ENCODE measurements at places on chromosomes 13 and 19.

GRCh38 chr19:5137571-5138124 lies 168.7 kb downstream of the KDM4B start:
- DNase-seq = no peak

GRCh38 chr13:108270442-108270841 lies 924 bp downstream of the TNFSF13B start:
- no peak for DNase-seq

GRCh38 chr19:56107626-56108351 lies 13.3 kb downstream of the ZNF787 start:
- no peak for DNase-seq

DNA sequence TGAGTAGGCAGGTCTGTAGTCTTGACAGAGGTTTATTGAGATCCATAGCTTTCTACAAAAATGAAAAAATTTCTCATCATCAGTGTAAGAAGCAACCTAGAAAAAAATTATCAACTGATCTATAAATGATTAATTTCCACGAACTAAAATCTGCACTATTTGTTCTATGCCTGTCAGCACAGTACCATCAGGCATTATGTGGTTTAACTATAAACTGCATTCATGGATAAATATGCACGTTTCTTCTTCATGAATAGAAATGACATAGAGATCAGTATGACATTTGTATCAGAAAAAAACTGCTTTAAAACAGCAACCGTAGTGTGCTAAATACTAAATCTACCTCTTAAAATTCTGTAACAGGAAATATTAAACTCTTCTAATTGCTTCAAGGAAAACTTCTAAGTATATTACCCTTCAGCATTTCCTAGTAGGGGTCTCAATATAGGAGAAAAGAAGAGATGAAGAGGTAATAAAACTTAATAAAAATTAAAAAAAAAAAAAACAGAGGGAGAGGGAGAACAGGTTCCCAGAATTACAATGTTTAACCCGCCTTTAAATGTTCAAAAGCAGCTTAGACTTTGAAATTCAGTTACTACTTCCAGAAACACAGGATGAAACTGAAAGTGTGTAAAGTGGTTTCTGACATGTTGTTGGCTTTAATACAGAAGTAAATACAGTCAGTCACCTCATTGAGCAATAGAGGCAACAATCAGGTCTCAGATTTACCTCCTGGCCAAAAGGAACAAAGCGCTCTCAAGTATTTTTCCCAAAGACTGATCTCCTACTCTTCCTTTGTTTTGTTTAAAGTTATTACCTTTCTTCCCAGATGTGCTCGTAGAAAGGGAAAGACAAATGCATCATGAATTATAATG lies 144.4 kb downstream of the DIAPH3 start:
- no peak for DNase-seq

GRCh38 chr13:46341112-46341711 lies 45.8 kb downstream of the RUBCNL start:
- DNase-seq = no peak

DNA sequence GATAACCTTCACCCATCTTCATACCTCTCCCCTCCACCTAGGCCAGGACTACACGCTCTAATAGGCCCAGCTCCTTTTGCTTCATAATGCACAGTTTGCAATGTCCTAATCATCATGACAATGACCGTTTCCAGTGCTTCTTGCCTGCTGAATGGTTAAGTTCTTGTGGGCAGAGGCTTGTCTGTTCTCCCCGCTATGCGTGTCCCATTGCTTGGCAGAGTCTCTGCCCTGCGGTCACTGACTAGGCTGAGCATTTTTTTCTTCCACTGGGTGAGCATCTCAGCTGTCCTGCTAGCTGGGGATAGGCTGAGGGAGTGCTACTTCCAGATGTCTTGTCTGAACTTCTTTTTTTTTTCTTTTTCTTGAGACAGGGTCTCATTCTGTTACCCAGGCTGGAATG lies 314.7 kb downstream of the UQCRFS1 start:
- no peak for DNase-seq

DNA sequence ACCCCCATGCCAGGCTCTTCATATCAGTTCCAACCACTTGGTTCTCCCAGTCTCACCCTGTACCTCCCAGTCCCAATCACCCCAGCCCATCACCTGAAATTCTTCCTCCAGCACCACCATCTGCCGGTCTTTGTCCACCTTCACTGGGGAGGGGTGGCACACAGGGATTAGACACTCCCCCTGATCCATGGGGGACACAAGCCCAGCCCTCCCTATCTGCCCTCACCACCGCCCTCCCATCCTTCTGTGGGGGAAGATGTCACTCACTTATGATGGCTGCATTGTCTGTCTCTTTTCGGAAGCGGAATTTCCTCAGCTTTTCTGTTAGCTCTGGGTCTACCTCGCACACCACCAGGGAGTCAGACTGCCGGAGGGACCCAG lies 685 bp downstream of the GMFG start:
- no peak for DNase-seq

DNA sequence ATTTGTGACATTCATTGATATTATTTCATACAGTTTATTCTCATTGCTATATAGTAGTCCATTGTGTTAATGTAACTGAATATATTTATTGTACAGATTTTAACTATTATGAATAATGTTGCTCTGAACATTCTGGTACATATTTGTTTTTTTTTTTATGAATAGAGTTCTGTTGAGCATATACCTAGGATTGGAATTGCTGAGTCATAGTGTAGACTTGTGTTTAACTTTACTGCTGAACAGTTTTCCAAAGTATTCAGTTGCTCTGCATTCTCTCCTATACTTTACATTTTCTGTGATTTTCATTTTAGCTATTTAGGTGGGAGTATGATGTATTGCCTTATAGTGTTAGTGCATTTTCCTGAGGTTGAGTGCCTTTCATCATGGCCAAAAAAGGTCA lies 97.5 kb downstream of the MAB21L1 start:
- DNase-seq = no peak

DNA sequence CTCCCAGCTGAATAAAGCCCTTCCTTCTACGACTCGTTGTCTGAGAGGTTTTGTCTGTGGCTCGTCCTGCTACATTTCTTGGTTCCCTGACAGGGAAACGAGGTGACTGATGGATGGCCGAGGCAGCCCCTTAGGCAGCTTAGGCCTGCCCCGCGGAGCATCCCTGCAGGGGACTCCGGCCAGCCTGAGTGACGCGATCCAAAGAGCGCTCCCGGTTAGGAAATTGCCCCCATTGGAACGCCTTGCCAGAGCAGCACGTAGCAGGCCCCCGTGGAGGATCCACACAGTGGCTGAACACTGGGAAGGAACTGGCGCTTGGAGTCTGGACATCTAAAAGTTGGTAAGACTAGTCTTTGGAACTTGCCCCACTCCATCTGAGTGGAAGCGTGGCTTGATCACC lies 296.8 kb upstream of the SGCG start:
- no peak for DNase-seq

- DNase-seq = no peak
Observed at GRCh38 chr19:16113727-16114126, 2.0 kb downstream of the RAB8A start.

DNA sequence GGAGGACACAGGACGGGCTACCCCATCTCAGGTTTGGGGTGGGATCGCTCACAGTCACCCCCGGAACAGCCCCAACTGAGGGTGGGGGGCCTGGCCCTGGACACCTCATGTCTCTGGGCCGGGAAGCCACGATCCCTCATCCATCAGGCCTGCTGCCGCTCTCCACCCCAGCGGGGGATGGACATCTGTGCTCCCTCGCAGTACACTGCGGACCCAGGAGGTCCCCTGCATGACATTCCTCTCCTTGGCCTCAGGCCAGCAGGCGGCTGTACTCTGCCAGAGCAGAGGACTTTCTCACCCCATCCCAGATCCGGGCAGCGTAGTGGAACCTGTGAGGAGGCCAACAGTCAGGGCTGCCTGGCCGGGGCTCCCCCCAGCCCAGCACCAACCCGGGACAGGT lies 15.5 kb downstream of the IRGC start:
- DNase-seq = no peak

- DNase-seq = no peak
Observed at GRCh38 chr19:47037766-47038165, 10.7 kb downstream of the TMEM160 start.

GRCh38 chr19:48553676-48554384 lies 1.9 kb downstream of the SULT2B1 start:
- DNase-seq = no peak

- no peak for DNase-seq
Observed at GRCh38 chr13:110371550-110372465, 64.7 kb downstream of the COL4A2 start.

DNA sequence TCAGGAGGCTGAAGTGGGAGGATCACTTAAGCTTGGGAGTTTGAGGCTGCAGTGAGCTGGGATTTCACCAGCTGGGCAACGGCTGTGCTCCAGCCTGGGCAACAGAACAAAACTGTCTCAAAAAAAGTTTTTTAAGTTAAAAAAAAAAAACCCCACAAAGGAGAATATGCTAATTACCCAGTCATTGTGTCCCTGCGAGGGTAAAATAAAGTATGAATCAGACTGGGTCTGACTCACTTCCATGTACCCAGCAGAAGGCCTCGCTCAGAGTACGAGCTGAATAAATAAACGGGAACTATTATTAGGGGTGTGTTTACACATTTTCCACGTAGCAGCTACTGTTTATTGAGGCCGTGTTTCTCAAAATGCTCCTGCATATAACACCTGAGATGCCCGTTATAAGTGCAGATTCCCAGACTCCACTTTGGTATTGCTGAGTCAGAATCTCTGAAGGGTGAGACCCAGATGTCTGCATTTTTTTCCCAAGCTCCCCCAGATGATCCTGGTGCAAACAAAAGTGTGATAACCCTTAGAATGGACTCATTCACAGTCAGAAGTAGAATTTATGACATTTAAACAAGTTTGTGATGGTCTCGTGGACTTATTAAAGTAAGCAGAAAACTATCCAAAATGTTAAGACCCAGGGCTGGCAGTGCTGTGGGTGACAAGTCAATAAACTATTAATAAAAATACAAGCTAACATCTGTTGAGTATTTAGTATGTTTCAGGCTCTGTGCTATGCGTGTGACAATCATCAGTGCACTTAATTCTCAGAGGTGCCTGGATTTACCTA lies 28.2 kb downstream of the KCNC3 start:
- no peak for DNase-seq

Measured in T-helper 17 cell (primary cell).